ENCODE measurements at places on chromosomes 7 and 10.
A peak's percentile ranks its signal among the peaks of the same experiment; 100 is the strongest.

GRCh38 chr7:113742377-113742776, 176.4 kb downstream of the PPP1R3A start:
- DNase-seq: no peak

- no peak for DNase-seq
These were observed 149.0 kb upstream of the STEAP4 start for GRCh38 chr7:88455696-88456095.

- DNase-seq: no peak
These were observed 19.0 kb upstream of the COL1A2 start for GRCh38 chr7:94375691-94376090.

- no peak for DNase-seq
These were observed 25.2 kb downstream of the ZNF117 start for GRCh38 chr7:64965594-64965993.

DNA sequence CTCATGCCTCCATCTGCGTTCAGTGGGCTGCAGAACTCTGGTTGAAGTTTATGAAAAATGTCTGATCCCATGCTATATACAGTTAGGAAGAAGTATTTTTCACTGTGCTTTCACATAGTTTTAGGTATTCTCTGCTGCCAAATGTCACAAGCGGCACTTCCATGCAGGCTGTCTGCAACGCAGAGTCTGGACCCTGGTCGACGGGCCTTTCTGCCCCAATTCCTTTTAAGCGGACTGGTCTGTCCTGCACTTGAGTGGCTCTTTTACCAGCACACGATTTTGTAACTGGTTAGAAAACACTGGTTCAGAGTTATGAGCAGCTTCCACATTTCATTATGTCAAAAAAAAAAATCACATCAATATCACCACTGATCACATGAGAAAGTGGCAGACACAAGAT, 143.0 kb downstream of the DIP2C start:
- no peak for DNase-seq

DNA sequence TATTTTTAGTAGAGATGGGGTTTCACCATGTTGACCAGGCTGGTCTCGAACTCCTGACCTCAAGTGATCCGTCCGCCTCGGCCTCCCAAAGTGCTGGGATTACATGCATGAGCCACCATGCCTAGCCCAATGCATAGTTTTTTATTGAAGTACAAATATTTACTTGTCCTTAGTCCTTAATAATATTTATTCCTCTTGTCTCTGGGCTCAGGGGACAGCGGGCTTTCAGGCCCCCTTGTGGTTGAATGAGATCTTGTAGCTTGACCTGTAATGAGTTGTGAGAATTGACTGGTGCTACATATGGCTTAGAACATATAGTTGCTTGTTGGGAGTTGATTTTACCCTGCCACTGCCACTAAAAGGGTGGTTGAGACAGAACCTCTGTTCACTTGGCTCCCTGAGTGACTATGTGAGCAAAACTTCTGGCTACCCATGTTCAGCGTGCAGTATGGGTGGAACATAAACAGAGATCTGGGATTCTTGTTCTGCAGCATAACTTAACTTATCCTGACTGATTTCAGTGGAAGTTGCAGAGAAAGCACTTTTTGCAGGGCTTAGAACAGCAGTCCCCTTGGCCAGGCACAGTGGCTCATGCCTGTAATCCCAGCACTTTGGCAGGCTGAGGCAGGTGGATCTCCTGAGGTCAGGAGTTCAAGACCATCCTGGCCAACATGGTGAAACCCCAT, 14.9 kb downstream of the CCL26 start:
- peak; percentile 9 for DNase-seq

- no peak for DNase-seq
These were observed 154.1 kb downstream of the KIAA1217 start for GRCh38 chr10:24363070-24363469.

DNA sequence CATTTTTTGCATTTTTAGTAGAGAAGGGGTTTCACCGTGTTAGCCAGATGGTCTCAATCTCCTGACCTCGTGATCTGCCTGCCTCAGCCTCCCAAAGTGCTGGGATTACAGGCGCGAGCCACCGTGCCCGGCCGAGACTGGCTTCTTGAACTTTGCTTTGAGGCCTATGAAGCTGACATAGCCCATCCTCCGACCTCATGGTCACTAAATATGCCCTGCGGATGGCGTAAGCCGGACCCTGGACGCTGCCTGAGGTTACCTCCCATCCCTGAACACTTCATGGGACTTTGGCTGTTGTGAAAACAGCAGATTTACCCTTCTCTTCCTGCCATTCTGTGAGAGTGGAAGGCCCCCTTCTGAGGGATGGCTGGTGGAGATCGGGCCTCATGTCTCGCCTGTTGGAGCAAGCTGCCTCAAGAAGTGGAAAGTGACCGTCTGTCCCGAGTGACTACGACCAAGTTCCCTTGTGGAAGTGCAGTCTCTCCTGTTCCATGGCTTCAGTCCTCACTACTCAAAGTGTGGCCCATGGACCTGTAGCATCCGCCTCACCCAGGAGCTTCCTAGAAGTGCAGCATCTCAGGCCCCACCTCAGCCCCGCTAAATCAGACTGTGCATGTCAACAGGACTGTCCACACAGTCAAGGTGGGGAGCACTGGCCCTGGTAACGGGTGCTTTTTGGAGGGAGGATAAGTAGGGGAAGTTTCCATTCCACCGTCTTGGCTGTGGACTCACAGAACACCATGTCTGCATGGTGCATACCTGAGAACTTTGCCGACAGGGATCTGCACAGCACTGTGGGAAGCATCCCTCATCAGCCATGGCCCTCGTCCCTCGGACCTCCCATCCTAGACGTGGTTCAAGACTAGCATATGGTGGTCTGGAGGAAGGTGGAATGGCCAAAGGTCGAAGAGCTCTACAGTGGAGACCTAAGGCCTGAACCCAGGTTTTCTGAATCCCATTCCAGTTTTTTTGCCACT, 210.5 kb upstream of the SHH start:
- DNase-seq: no peak

Data from DMS153 (cell line).